NCI-H1694 treated with DMSO at 0.1 percent for 48 hours (cell line): ENCODE measurements at places on chromosomes 3 and 15.

- DNase-seq, result no peak
Measured at GRCh38 chr15:90592131-90592881, 62.6 kb downstream of the CRTC3 start.

- DNase-seq, result peak; percentile 10
Measured at GRCh38 chr3:190617185-190617584, 103.3 kb downstream of the IL1RAP start.

- no peak for DNase-seq
Measured at GRCh38 chr15:93063262-93063671, 25.7 kb downstream of the RGMA start.

- DNase-seq, result no peak
Measured at GRCh38 chr15:78931439-78932257, 13.2 kb downstream of the CTSH start.

DNA sequence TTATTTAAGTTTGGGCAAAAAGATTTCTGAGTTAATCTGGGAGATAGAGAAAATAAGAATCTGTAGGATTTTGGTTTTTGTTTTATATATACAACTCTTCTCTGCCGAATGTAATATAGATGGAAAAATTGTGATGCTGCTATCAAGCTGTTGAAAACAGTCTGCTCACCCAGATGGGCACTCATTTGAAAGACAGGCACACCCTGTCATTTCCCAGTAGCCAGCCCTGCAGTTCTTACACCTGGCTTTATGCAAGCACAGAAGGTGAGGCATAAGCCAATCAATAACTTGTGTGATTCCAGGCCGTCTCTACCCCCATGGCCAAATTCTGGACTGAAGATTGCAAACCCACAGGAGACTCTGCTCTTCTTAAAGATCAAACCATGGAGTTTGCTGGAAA is 27.1 kb upstream of the PTX3 start:
- DNase-seq, result peak; percentile 46

DNA sequence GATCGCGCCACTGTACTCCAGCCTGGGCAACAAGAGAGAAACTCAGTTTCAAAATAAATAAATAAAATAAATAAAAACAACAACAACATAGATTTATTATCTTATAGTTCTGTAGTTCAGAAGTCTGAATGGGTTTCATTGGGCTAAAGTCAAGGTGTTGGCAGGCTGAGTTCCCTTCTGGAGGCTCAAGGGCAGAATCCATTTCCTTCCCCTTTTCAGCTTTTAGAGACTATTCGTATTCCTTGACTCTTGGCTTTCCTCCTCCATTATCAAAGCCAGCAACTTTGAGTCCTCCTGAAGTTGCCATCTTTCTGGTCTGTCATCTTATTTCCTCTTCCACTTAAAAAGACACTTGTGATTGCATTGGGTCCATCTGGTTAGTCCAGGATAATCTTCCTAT is 12.1 kb downstream of the BLM start:
- no peak for DNase-seq

DNA sequence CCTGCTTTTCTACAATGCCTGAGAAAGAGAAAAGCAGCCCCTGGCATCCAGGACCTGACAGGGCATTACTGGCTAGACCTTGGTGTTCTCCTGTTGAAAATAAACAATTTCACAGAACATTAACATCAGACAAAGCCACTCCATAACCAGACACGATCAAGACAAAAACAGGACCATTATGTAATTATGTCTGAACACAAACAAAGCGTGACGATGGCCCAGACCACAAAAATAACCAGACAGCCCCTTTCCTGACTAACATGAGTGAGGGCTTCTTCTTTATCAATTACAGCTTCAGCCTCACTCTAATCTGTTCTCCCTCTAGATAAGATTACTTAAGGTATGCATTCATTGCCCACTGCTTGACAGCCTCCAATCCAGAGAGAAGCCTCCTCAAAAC is 172.7 kb upstream of the LMCD1 start:
- DNase-seq, result no peak

DNA sequence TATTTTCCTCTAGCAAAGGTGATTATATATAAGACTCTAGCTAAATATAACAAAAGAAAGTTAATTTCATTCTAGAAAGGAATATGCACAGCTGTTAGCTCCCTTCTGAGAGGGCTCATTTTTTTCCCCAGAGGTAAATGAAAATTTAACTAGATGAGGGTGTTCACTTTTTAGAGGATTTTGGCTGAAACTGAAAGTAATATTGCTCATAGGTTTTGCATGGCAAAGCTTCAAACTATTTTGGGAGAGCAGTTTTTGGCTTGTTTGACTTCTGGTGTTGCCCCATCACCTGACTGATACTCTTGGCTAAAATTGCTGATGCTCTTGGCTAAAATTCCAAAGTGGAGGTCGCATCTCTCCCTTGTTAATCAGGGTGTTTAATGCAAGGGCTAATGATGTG is 311.9 kb downstream of the EDEM1 start:
- no peak for DNase-seq

- no peak for DNase-seq
Measured at GRCh38 chr3:58072052-58072762, 64.0 kb downstream of the FLNB start.

DNA sequence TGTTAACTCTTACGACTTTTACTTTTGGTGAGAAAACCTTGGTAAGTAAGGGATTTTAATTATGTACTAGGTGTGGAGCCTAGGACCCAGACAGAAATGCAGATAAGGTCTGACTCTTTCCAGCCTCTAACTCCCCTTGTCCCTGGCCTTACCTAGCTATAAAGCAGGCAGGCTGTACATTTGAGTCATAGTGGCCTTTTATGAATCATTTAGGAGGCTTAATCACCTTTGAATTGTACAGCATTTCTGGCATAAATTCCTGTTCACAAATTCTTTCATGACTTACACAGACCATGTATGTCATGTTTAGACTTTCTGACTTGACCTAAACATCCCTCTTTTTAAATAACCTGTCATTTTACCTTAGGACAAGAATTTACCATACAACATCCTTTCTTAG is 47.4 kb downstream of the CHCHD4 start:
- no peak for DNase-seq

DNA sequence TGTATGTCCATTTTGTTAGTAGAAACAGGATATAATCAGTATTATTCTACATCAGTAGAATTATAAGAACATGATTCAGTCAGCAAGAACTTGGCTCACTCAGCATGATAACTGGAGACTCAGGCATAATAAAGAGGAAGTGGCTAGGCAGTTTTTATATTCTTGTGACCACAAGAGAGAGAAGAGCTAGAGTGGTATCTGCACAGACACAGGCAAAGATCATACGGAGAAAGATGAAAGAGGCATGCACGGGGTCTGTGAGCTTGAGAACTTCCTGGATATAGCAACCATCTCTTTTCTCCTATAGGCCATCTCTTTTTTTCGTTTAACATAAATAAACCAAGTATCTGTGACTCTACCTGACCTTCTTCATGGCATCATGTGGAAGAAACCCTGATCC is 46.8 kb downstream of the MYO5A start:
- DNase-seq, result no peak

DNA sequence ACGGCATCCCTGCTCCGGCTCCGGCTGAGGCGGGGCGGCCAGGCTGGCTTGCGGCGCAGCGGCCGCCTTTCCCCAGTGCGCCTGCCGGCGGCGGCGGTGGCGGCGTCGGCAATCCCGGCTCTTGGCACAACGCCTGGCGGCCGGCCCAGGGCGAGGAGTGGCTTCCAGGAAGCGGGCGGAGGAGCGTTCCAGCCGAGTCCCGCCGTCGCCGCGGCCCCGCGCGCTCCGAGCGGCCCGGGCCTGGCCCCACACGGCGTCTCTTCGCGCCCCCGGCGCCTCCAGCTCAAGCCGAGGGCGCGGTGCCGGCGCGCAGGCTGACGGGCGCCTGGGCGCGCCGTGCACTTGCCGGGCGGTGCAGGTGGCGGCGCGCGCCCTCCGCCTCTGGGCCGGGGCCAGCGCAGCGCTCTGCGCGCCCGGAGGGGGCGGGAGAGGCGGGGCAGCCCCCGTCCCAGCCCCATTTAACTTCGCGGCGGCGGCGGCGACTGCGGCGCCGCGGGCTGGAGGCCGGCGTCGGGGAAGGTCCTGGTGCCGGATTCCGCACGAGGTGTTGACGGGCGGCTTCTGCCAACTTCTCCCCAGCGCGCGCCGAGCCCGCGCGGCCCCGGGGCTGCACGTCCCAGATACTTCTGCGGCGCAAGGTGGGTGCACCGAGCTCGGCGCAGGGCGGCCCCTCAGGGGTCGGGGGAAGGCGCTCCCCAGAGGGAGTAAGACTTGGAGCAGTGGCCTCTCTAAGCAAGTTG is at the start of gene ADAMTSL3:
TSS of gene ADAMTSL3 (plus strand) at position 485 of the 740 bp plus-strand sequence. CDS start 1,639 bp downstream, outside the sequence.
- DNase-seq, result no peak

GRCh38 chr3:165983284-165983683 is 146.1 kb upstream of the BCHE start:
- DNase-seq, result no peak

- no peak for DNase-seq
Measured at GRCh38 chr3:48863122-48863521, 15.4 kb upstream of the PRKAR2A start.

- no peak for DNase-seq
Measured at GRCh38 chr3:167876620-167877281, 141.2 kb downstream of the SERPINI1 start.

DNA sequence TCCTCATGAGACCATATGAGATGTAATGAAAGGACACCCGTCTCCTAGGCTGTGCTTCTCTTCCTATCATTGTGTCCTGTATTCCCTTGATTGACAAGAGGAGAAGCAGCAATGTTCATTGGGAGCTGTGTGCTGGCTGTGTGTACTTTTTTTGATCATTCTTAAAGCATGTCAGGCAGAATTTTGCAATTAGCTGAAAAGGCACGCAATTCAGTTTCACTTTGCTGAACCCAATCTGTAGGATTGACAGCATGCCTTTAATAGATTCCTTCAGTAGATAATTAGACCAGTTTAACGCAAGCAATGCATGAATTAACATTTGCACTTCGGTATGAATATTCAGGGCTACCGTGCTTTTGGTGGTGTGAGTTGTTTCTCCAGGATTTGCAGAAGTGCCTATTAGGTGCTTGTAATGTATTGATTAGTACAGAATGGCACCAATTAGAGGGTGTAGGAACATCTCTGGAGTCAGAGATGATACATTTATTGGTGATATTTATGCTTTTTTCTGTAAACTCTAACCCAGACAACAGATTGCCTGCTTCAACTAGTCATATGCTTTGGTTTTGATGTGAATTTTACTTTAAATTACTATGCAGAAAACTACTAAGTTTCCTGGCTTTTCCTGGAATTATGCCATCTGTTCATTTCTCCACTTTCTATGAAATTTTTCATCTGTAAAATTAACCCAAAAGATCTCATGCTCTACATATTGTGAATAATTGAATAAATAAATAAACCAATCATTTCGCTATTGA is 114.3 kb downstream of the NSUN3 start:
- no peak for DNase-seq

DNA sequence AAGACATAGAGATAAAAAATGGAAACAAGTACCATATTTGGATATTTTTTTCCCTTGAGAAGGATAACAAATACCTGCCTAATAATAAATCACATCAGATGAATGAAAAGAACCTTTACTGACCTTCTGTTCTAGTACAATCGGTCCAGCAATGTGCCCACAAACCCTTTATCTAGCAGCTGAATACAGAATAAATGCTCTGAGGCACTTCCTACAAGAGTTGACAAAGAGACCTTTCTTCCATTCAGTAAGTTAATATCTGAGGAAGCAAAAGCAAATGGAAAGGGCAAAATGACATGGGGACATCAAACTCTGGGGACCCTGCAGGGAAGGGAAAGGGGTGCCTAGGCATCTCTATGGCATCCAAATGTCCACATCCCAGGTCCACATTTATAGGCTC is 115.8 kb downstream of the NEK10 start:
- no peak for DNase-seq

DNA sequence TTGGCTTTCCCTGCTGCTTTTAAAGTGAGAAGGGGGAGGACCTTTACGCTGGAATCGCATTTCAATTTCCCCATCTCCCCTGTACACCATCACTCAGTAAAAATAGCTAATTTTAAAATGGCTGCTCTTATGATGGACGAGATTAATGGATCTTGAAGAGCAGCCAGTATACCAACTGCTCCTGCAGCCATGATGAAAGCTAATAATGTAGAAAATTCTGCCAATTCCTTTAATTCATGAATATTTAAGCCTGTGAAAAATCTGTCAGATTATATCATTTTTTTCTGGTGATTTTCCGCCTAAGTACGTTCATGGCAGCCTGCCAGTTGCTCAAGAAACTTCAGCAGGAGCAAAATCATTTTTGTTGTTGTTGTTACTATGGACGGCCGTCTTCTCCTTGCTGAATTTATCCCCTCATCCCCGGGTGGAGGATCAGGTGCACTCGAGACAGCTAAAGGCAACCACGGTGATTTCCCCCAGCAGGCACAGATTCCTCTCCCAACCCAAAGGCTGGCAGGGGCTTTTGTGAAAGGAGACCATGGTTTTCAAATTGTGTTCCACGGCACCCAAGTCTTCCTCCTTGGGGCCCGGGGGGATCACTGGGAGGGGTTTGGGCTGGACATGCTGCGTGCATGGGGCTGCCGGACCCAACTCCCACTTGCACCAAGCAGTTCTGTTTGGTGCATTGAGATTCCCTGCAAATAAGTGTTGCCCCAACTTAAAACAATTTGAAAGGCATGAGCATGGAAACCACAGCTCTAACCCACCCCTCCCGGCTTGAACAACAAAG is 289.6 kb downstream of the UACA start:
- no peak for DNase-seq

DNA sequence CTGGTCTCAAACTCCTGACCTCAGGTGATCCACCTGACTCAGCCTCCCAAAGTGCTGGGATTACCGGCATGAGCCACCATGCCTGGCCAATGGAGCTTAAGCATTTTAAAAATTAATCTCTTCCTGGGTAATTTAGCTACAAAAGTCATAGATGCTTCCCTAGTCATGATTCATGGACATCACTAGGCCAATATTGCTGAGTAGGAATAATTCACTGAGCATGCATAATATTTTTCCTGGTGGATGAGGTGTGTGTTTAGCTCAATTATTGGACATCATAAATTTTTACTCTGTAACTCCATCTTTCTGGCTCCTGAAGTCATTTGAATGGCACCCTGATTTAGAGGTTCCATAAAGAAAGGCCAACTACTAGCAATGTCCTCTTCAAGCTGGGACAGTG is 512.9 kb upstream of the AGTR1 start:
- no peak for DNase-seq

DNA sequence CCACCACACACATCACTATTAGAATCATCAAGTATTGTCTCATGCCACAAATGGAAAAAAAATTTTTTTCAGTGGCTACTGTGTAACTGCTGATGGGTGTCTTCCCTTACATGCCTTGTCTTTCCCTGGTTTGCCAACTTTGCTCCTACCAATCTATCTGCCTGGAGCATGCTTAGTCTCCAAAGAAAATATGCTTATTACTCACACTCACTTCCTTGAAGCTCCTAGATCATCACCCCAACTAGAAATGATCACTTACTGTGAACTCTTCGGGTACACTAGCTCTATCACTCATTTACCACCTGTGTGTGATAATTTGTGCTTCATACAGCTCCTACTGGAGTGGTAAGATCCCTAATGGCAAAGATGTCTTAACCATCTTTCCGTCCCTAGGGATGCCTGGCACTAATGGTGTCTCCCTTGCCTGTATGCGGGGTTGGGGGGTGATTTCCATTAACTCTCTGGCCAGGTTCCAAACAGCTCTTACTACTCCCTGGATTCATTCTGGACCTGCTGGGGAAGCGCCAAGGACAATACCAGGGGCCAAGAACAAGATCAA is 799 bp downstream of the VPS33B start:
- DNase-seq, result no peak

GRCh38 chr3:5016211-5017161 is 37.2 kb downstream of the BHLHE40 start:
- no peak for DNase-seq

GRCh38 chr3:61912158-61912557 is 350.8 kb downstream of the PTPRG start:
- DNase-seq, result no peak
